Stimulated activated CD4-positive, alpha-beta T cell treated with anti-CD3 and anti-CD28 coated beads, Interleukin-1b, Interleukin-23, amount 100 ng/mL, for 48 hours (primary cell): ENCODE measurements at places on chromosomes 6 and 20.
A peak's percentile ranks its signal among the peaks of the same experiment; 100 is the strongest.

DNA sequence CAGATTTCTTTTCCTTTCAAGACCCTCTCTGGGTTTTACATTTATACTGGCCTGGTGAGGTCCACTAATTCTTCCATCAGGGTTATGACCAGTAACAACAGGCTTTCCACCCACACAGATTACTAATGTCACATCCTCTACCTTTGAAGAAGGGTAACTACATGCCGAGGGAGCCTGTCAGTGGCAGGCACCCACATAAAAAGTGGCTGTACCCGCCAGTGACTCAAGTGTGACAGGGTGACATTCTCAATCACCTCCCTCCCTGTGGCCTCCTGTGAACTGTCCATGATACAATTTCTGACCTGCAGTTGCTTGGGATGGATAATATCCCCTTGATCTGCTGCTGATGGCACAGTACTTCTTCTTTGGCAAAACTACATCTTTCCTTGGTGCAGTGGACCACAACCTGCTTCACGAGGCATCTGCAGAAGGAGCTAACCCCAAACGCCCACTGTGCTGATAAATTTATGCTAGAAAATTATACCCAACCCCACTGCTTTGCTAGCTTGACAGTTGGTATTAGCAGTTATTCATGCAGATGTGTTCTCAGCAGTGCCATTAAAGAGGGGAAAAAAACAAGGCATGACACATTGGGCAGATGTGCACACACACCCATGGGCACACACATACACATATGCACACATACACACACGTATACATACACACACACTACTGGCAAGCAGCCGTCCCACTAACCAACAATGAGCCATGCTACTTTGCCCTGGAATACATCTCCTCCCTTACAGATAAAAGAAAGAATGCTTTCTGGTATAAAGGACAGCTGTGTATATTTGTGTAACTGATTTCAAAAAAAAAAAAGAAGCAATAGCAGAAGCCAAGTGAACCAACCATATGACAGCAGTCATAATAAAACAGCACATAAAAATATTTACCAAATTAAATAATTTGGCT is 20.8 kb downstream of the GFOD1 start:
- peak; percentile 81 for DNase-seq

DNA sequence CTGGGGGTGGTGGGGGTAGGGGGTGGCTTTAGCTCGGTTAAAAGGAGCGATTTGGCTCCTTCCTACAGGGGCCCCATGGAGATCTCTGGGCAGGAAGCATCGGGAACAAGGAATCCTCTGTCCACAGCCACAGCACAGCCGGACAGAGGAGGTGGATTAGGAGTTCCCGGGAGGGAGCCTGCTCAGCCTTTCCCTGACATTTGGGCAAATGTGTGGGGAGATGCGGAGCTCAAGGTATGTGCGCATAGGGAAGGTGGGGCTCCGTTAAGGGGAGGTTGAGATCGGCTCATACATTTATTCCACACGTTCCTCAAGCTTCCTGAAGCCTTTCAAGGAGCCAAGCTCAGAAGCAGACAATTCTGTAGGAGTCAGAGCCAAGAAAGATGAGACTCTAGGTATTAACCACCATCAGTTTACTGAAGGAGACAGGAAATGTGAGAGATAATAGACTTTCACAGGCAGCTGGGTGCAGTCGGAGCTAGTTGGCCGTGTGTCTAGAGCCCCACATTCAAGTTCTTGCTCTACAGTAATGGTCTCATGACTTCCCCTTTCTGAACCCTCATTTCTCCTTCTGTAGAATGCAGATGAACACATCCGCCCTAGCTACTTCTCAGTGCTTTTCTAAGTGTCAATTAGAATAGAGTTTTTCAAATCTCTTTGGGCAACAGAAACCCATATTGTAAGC is 40.8 kb upstream of the EPB41L1 start:
- DNase-seq, result no peak

GRCh38 chr6:1832844-1833787 is 223.4 kb downstream of the FOXC1 start:
- DNase-seq, result no peak

- peak; percentile 53 for DNase-seq
Measured at GRCh38 chr6:39153766-39154397, 38.9 kb upstream of the SAYSD1 start.

- no peak for DNase-seq
Measured at GRCh38 chr6:126300735-126301134, 39.2 kb upstream of the CENPW start.

DNA sequence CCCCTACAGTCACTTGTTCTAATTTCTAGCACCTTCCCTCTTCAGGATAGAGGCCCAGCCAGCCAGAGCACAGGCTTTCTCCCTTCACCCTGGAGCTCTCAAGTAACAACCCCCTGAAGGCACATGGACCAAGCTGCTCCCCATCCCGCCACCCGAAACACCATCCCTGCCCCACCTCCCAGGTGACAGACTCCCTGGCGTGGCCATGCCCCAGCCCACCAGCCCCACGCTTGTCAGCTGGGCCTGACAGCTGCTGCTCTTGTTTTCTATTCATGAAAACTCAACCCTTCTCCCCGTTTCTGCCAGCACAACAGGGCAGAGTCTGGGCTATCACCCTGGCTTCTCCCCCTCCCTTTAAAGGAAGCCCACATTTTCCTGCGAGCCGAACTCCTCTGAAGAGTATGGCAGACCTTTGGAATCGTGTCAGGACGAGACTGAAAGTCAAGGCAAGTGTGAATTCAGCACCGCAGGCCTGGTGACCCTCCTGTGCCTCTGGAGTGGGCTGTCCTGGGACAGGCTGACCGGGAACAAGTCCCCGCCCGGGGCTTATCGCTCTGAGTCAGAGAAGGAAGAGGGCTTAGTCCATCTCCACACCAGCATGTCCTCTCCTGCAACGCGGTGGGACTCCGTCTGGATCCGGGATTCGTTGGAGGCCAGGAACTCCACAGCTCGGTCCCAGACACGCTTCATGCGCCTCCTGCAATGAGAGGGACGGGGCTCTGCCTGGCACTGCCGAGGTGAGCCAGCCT is 16.7 kb downstream of the LEMD2 start:
- DNase-seq, result no peak

DNA sequence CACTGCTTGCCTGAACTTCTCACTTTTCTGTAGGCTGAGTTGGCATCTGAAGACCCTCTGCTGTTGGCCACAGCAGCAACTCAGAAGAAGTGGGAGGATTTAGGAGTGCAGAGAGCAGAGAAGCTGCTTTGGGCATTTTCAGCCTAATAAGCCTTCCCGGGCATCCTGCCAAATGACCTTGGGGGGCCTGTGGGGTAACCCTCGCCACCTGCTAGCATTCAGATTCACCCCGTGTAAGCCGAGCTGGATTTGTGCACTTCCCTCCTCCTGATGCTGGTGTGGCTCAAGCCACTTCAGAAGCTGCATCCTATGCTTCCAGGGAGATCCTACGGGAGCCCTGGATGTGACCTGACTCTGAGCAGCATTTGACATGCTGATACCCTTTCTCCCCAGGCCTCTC is 114.8 kb downstream of the LRFN2 start:
- DNase-seq, result no peak

DNA sequence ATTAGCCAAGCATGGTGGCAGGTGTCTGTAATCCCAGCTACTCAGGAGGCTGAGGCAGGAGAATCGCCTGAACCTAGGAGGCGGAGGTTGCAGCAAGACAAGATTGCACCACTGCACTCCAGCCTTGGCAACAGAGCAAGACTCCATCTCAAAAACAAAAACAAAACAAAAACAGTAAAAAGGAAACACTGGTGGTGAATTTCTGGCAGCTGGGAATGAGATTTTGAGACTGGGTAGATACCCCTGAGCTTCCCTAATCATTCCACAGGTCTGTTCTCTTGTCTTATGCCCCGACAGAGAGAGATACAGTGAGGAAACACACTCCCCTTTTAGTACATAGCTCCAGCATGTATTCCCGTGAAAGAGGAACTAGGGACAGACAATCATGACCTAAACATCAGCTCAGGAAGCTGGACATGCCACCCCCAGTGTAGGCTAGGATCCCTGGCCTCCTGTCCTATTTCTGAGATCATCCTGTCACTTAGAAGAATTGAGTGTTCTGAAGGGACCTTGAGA is 9.6 kb downstream of the MAN1A1 start:
- no peak for DNase-seq

DNA sequence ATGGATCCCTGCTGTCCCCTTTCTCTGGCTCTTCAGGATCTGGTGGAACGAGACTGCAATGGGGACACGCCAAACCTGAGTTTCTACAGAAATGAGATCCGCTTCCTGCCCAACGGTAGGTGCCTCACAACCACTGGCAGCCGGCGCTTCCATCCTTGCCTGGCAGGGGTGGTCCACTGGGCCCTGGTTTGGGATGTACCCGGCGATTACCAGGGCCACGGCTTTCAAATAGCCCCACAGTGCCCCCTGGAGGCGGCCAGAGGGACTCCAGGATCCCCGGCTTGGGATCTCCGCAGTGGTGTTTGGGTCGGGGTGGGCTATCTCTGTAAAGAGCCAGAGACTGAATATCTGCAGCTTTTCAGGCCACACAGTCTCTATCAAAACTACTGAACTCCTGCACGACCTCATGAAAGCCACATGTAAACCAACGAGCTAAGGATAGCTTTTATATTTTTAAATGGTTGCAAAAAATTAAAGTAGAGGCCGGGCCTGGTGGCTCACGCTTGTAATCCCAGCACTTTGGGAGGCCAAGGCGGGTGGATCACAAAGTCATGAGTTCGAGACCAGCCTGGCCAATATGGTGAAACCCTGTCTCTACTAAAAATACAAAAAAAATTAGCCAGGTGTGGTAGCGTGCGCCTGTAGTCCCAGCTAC is 3.7 kb downstream of the OGFR start:
- DNase-seq, result peak; percentile 69

GRCh38 chr6:151136141-151136755 is 103.5 kb upstream of the AKAP12 start:
- DNase-seq, result no peak

DNA sequence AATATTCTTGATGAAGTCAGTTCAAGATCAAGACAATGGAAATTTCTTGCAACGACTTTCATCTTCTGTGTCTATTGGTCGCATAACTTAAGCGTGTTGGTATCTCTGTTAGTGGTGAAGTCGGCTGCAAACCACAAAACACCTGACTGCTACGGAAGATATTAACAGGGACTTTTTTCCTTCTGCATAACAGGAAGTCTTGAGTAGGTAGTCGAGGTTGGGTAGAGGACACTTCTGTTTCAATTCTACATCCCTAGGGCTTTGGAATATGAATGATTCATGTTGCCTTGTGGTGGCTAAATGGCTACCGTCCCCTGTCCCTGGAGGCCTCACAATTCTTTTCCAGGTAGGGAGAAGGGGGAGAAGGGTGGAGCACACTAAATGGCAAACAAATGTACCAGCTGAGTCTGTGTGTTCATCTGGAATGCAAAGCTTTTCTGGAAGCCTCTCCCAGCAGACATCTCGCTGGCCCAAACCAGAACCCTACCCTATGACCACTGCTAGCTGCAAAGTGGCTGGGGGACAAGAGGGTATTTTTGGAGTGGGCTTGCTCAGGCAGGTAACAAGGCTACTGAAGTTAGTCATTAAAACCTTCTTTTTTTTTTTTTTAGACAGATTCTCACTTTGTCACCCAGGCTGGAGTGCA is 34.6 kb upstream of the NKX2-2 start:
- DNase-seq, result peak; percentile 50

DNA sequence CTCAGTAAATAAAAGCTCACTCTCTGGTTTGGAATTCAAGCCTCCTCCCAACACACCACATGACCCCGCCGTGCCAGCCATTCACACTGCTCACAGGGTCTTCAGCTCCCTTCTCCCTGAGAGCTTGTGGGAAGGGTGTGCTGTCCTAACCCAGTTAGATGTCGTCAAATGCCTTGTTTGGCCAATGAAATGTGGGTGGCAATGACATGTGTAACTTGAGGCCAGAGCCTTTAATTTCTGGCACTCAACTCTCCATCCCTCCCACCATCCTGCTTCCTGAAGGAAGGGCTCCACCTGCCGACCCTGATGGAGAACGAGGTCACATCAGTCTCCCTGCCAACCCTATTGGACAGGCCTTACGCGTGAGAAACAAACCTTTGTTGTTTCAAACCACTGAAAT is 224.5 kb upstream of the AGPAT4 start:
- no peak for DNase-seq

GRCh38 chr6:157832250-157832967 is 9.4 kb downstream of the SNX9 start:
- no peak for DNase-seq
